Stimulated activated CD4-positive, alpha-beta T cell treated with anti-CD3 and anti-CD28 coated beads, TNF-alpha, amount 100 ng/mL, for 1 hour (primary cell): ENCODE measurements at places on chromosomes 12 and 14.

DNA sequence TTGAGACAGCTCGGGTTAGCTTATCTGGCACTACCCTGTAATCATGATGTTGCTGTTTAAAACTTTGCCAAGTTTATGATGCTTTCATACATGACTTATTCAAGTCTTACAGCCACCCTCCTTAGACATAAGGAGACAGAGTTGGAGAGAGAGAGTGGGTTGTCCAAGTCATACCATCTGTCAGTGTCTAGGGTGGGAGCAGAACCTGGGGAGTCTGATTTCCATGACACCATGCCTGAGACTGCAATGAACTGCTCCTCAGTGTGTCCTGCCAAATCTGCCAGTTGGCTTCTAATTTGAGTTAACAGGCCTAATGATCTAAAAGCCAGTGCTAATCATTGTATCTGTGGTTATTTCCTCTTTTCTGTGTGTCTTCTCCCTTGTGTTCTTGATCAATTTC is 43.7 kb upstream of the PHC1 start:
- DNase-seq = no peak

DNA sequence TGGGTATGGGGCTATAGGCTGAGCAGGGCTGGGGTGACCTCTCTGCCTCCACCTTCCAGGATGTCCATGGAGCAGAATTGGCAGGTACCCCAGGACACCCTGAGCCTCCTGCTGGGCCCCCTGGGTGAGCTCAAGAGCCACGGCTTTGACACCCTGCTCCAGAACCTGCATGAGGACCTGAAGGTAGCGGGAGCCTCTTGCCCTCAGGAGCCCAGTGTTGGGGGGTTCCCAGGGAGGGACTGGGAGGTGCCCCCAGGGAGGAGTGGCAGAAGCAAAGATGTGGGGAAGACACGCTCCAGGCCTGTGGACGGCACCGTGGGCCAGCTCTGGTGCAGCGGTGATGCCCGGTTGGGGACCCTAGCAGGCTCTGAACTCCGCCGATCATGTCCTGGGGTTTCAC is 8.3 kb downstream of the TNFAIP2 start:
- DNase-seq = no peak

- no peak for DNase-seq
These were observed 4.5 kb upstream of the SETD1B start for GRCh38 chr12:121799156-121799841.

DNA sequence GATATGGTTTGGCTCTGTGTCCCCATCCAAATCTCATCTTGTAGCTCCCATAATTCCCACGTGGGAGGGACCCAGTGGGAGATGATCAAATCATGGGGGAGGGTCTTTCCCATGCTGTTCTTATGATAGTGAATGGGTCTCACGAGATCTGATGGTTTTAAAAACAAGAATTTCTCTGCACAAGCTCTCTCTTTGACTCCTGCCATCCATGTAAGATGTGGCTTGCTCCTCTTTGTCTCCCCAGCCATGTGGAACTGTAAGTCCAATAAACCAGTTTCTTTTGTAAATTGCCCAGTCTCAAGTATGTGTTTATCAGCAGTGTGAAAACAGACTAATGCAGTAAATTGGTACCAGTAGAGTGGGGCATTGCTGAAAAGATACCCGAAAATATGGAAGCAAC is 146.2 kb downstream of the DPF3 start:
- no peak for DNase-seq

DNA sequence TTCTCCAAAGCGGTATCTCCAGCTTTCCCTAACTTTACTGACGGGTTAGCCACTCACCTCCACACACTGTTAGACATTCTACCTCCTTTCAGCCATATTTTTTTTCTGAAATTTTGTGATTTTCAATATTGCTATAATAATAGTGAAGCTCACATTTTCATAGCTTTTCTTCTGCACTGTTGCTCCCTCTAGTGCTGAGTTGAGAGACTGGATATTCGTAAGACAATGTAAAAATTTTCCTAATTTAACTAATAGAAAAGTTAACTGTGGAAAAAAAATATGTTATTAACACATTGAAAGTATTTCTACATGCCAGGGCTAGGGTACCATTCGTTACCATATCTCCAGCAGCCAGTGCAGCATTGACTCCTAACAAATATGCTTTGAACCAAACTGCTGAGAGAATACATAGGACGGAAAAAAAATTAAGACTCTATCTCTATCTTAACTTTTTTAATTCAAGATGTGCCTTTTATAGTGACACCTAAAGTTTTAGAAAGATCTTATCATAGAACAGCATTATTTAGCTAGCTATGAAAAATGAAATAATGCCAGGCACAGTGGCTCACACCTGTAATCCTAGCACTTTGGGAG is 48.7 kb upstream of the ABCC9 start:
- DNase-seq = no peak
